CD4-positive, alpha-beta T cell (primary cell): ENCODE measurements at places on chromosomes 7 and 10. TPM values are rescaled to one million over a fixed set of nuclear protein-coding genes. Genes with fewer than 3 reads are reported as not detected.

The JCAD gene
- total RNA-seq, result not detected

- no peak for DNase-seq
These were observed 322.0 kb upstream of the ZNF32 start for GRCh38 chr10:43970717-43971116.

DNA sequence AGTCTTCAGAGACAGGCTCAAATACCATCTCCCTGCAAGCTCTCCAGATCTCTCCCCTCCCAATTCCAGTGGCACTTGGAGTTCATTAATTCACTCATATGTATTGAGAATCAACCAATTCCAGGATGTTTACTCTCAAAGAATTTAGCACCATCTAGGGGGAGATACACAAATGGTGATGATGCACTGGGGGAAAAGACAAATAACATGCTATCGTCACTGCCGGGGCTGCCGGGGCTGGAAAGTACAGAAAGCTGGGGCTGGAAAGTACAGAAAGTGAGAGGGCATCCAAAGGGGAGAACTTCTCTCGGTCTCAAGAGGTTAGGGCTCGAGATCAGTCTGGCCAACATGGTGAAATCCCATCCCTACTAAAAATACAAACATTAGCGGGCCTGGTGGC lies 118.7 kb downstream of the MKX start:
- DNase-seq, result no peak

The MKI67 gene
- 1.2 TPM for total RNA-seq

The KCP gene
- not detected for total RNA-seq

- no peak for DNase-seq
These were observed 1.6 kb downstream of the FFAR4 start for GRCh38 chr10:93568105-93568390.

The TMEM225B gene
- 1.0 TPM for total RNA-seq

DNA sequence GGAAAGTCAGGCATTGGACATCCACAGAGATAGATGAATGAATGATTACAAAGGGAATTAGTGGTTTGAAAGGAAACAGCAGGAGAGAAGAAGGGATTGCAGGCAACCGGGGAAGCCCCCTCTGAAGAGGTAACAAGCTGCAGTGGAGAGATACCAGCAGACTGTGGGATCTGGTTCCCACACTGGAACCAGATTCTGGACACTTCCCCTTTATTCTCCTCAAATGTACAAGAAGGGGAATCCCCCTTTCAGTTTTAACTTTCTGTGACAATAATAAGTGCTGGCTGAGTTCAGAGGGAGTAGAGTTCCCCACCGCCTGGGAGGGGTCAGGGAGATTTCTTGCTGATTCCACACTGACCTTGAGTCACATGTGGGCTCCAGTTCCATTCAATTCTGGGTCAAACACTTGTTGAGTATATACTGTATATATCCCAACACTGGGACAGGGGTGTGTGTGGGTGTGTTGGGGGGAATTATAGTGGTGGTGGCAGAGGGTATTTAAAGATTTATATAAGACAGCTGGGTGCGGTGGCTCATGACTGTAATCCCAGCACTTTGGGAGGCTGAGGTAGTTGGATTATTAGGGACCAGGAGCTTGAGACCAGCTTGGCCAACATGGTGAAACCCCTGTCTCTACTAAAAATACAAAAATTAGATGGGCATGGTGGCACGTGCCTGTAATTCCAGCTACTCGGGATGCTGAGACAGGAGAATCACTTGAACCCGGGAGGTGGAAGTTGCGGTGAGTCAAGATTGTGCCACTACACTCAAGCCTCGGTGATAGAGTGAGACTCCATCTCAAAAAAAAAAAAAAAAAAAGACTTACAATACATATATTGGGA lies 16.5 kb upstream of the DDIT4 start:
- DNase-seq, result no peak

The OR2A42 gene
- total RNA-seq, result not detected

DNA sequence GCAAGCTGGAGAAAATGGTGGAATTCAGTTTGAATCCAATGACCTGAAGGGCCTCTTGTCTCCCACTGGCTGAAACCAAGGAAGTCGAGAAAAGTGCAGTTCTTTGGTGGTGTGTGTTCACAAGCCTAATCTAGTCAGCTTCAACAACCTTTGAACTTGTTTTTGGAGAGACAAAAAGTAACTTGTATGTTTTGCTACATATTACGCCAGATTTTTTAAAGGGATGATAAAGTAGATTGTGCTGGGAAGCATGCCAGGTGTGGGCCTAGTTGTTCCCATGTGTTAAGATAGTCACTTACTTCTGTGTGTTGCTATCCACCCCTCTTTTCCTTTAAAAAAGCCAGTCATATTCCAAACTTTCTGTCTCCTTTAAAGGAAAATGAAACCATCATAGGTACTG lies 79.7 kb upstream of the FAM3C start:
- no peak for DNase-seq

DNA sequence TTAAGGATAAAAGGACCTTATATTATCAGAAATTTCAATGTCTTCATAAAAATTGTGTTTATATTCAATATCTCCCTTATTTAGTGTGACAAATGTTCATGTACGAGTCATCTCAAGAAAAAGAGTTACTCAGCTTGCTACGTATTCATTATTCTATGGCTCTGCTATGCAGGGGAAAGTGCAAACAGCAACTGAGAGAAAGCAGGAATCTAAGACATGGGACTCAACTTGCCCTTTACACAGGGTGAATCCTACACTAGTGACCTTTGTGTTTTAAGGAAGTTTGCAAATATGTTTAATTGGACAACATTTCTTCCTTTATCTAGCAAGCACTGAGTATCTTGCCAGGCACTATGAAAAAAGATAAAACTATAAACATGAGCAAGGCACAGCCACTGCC lies 104.7 kb downstream of the NPSR1 start:
- no peak for DNase-seq

The IGF2BP3 gene
- total RNA-seq, result not detected

DNA sequence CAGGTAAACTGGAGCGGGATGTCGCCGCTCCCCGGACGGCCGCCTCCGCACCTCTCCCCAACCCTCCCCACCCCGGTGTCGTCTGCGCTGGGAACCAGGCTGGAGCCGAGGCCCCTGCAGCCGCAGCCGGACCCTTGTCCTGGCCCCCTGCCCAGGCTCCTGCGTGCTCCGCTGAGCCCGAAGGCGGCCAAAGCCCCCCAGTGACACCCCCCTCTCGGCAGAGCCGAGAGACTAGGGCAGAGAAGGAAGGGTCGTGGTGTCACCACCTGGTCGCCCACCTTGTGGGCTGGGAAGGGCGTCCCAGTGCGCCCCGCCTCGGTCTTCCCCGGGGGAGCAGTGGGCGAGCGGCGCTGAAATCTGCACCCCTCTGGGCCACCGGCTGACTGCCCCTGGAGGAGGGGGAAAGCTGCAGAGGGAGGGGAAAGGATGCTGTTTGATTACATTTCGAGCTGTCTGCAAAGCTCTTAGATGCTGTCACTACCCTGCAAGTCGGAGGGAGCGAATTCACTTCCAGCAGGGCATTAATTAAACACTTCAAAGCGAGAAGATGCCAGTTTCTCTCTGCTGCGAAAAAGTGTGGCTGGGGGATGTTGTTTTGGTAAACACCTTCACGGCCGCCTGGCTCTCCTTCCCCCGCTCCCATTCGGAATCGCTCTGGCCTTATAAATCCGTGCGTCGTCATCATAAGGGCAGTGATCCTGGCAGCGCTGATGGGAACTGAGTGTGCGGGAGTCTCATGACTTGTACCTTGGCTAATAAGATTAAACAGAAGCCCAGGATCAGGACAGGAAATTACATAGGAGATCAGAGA lies 622 bp downstream of the DYNC1I1 start:
- no peak for DNase-seq

- DNase-seq, result no peak
These were observed 42.5 kb downstream of the VCL start for GRCh38 chr10:74040200-74041126.

DNA sequence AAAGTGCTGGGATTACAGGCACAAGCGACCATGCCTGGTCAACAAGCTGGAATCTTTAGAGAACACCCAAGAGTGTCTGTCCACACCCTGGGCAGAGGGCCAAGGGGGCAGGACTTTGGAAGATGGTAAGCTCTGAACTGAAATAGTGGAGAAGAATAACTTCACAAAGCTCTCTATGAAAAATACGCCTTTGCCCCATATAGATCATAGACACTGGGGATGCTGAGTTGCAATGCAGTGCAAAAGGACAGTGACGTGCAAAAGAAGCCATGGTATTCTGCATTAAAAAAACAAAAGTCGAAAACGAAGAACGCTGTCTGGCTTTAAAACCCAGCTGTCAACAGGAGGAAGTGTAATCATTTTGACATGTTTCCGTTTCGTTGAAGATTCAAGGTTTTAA lies 353.6 kb downstream of the CALN1 start:
- no peak for DNase-seq

- DNase-seq, result no peak
These were observed 409 bp downstream of the DNMBP start for GRCh38 chr10:100009283-100009792.

DNA sequence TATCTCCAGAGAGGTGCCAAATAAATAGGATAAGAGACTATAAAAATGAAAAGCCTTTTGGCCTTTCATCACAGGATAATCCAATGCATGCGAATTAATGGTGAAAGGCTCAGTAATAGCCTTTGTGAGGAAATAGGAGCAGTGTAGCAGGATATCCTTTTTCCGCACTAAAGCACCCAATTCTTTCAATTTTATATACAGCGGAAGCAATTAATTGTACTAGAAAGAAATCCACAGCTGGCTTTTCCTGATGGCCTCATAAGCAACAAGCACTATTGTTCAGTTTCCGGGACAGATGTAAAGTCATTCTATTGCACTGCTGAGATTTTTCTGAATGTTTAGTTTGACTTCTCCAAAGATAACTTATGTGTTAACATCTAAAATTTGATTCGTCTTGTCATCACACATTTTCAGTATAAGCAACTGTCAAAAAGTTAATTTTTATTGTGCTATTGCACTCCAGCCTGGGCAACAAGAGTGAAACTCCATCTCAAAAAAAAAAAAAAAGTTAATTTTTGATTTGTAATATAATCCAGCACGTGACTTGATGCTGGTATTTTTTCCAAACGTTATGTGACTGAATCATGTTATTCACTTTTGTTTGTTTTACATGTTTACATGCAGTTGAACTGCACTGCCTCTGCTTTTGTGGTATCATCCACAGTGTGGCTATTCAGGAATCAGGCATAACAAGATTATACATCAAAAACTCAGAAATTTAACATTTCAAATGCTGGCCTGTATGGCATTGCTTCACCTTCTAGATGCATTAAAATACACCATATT lies 8.4 kb upstream of the BMPR1A start:
- no peak for DNase-seq
